Stimulated activated CD4-positive, alpha-beta T cell treated with anti-CD3 and anti-CD28 coated beads, TNF-alpha, amount 100 ng/mL, for 4 hours (primary cell): ENCODE measurements at places on chromosomes 16 and 17.

- no peak for DNase-seq
Observed at GRCh38 chr16:53773881-53774280, 69.9 kb downstream of the FTO start.

DNA sequence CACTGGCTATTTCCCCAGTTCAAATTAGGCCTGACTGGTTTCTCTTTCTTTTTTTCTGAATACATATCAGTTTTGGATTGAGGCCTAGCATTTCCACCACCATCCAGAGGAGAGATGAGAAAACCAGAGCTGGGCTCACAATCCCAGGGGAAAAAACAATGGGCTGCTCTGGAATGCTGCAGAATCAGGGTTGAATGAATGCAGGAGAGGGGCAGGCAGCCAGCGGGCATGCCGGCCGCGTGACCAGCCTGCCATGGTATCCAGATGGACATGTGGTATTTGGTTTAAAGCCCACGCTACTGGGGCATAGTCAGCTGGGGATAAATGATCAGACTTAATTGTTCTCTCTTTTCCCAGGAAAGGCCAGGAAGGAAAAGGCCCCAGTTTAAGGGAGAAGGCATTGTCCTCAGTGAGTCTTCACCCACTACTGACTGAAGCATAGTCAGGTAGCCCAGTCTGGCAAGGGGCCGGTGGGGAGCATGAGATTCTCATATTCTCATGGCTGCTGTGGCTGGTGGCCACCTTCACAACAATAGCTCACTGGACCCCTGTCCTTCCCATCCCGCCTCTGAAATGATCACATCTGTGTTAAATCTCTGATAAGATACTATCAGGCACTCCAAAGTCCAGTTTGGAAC lies 38.7 kb upstream of the RHOT1 start:
- DNase-seq, result no peak

DNA sequence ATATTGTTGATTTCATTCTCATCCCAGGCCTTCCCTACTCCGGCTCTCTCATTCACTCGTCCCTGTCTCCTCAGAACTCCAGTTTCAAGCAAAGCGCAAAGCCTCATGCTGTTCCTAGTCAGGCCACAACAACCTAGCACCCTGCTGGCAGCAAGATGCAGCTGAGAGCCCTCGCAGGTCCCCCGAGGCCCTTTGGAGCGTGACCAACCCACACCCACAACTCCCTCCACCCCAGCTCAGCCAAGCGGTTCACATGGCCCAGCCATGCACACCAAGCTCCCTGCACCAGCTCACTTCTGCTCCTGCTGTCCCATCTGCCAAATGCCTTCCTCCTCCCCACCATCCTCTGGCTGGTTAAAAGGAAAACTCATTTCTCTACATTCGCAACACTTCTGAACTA lies 195.8 kb downstream of the IRX5 start:
- no peak for DNase-seq

DNA sequence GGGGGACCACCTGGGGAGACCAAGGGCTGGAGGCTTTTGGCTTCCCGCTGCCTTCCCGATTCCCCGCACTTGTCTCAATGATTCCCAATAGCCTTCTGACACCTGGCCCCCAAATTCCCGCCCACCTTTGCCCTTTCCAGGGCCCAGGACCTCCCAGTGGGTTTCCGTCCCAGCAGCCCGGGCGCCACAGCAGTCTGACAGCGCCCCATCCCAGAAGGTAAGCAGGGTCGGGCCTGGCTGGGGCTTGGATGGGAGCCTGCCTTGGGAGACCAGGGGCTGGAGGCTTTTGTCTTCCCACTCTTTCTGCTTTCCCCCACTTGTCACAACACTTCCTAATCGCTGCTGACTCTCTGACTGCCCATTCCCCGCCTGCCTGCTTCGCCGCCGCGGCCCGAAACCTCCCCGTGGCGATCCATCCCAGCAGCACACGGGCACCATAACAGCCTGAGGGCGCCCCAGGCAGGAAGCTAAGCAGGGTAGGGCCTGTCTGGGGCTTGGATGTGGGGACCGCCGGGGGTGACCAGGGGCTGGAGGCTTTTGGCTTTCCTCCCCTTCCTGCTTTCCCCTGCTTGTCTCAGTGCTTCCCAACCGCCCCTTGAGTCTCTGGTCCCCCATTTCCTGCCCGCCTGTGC lies 2289.3 kb downstream of the TP53TG3F start:
- no peak for DNase-seq

- DNase-seq, result no peak
Observed at GRCh38 chr16:77868052-77868451, 79.7 kb downstream of the VAT1L start.

DNA sequence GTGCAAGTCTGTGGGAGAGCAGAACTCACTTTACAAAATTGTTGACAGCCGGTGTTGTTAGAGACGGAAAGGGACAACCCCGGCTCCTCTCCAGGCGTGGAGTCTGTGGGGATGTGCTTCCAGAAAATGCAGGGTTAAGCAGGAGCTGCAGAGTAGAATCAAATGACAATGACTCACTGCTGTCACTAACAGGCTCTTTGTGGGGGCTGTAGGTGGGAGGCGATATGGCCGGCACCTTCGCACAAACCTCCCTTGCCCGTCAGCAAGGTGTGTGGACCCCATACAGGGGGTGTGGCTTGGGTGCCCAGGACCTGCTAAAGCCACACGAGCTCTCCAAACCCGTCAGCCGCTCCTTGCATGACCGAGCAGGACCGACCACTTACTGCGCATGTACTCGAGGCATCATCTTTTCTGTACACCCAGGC lies 5.8 kb downstream of the PDK2 start:
- no peak for DNase-seq

DNA sequence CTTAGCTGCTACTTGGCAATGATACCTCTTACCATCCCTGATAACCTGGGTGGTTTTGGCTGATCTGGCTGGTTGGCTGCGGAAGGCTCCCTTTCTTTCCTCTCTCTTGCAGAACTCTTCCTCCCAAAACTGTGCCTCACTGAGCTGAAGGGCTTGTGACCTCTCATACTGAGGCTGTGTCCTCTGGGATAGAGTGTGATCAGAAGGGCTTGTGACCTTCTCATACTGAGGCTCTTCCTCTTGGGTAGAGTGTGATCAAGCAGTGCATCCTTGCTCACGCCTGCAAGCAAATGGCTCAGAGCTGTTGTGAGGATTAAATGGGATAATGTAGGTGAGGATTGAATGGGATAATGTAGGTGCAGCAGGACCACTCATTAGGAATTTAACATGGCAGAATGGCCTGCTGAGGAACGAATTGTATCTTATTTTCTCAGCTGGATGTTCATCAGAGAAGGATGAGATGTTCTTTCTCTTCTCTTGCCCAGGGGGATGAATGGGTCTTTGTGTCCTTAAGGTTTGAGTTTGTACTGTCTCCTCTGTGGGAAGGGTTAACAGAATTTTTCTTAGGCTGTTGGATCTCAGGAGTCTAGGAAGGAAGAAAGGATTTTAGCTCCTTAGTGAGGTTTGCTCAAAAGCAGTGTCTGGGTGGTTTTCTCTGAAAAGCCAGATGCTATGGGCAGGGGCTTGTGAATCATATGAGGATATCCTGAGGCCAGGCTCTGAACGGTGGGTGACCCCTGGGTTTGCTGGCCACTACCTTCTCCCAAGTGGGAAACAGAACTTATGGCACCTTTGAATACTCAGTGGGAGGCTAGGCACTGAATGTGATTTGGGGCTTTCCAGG lies 130.0 kb upstream of the HS3ST2 start:
- no peak for DNase-seq
